ENCODE measurements at places on chromosomes 13 and 19.

DNA sequence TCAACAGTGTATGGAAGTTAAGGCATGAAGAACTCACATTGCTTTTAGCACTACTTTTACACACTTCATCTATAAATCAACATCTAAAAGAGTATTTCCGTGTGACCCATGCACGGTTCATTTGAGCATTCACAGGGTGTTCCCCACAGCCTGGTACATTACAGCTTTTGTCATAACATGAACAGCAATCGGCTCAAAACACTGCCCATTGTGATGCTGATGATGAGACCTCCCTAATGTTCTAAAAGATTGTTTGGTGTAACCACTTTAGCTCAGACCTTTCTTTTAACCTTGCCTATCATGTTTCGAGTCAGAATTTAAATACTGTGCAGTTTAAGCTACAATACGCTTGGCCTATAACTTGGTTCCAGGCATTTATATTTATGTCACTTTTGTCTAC lies 4.1 kb upstream of the KLF5 start:
- no peak for DNase-seq

DNA sequence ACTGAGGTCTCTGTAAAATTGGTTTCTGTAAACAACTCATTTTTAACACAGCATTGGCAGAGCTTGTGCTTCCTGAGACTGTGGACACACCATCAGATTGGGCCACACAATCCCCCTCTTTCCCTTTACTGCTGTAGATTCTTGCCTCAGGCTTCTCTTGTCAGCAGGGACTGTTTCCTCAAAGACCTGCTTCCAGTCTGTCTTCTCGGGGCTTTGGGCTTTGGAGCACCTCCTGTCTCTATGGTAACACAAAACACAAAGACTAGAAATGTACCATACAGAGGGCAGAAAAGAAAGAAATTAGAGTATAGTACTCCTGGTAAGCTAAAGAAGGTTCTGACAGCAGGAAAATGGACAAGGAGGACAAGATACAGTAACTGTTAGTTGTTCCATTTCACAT lies 484.5 kb downstream of the DIAPH3 start:
- no peak for DNase-seq

DNA sequence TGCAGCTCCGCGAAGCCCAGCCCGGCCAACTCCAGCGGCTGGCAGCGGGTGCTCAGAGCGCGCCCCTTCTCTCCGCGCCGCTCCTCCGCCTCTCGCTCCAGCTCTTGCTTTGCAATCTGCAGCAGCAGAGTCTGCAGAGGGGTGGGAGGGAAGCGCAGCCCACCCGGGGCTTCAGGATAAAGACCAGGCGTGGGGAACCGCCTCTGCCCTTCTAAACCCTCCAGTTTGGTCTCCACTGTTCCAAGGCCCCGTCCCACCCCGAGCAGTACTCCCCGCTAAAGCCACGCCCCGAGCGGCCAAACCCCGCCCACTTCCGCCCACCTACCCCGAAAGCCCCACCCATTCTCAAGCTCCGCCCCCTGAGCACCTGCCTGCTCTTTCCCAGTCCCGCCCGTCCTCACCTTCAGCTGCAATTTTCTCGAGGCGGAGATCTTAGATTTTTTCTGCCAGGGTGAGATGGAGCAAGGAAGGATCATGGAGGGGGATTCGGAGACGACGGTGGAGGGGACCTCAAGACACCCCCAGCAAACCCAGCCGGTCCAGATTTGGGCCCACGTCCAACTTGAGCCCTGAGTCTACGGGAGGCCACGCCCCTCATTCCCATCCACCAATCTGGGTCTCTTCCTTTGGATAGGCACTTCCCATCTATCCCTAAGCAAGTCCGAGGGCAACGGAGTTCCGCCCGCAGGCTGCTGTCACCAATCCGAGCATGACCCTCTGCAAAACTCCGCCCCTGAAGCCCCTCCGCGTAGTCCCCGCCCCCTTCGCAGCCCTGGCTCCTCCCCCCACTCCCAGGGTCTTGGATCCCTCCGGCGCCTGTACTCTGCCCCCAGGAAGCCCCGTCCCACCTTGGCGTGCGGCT lies 1.1 kb downstream of the TNNI3 start:
- no peak for DNase-seq

- DNase-seq = peak; percentile 67
Observed at GRCh38 chr19:19540715-19541515, 2.9 kb downstream of the CILP2 start.

- DNase-seq = no peak
Observed at GRCh38 chr13:113013878-113014751, 45.1 kb downstream of the MCF2L start.

DNA sequence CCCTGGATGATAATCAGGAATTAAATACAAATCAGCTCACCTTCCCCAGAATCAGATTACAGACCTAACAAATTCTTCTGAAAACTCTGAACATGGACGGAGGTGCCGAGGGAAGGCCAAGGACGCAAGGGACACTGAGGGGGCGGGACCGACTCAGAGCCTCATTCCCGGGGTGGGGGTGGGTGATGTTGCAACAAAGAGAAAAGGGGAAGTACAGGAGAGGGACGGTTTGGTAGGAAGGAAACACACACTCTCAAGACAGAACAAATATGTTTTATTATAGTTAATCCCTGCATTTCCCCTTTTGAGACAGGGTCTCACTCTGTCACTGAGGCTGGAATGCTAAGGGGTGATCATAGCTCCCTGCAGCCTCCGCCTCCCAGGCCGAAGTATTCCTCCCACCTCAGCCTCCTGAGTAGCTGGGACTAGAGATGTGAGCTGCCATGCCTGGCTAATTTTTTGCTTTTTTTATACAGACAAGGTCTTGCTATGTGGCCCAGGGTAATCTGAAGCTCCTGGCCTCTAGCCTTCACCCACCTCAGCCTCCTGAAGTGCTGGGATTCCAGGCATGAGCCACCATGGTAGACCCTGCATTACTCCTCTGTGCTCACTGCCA lies 786 bp upstream of the LILRA2 start:
- no peak for DNase-seq

GRCh38 chr19:12786952-12787351 lies 4.3 kb upstream of the JUNB start:
- no peak for DNase-seq

DNA sequence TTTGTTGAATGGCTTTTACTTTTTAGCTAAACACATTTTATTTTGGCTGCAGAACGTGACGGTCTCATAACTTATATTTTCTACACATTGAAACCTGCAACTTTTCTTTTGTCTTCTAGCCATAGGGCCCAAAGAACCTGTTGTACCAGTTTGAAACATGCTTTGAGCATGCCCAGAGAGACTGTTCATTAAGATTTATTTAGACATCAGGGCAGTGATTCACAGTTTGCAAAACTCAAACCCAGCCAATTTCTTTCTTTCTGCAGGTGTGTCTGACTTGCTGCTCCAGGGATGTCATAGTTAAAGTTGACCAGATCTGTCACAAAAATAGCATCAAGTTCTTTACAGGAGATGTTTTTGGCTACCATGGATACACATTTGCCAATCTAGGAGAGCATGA lies 22.0 kb downstream of the SAE1 start:
- no peak for DNase-seq

GRCh38 chr19:10796653-10797052 lies 39.4 kb downstream of the TMED1 start:
- DNase-seq = no peak

- no peak for DNase-seq
Observed at GRCh38 chr13:19179916-19180315, 1.7 kb downstream of the TUBA3C start.

DNA sequence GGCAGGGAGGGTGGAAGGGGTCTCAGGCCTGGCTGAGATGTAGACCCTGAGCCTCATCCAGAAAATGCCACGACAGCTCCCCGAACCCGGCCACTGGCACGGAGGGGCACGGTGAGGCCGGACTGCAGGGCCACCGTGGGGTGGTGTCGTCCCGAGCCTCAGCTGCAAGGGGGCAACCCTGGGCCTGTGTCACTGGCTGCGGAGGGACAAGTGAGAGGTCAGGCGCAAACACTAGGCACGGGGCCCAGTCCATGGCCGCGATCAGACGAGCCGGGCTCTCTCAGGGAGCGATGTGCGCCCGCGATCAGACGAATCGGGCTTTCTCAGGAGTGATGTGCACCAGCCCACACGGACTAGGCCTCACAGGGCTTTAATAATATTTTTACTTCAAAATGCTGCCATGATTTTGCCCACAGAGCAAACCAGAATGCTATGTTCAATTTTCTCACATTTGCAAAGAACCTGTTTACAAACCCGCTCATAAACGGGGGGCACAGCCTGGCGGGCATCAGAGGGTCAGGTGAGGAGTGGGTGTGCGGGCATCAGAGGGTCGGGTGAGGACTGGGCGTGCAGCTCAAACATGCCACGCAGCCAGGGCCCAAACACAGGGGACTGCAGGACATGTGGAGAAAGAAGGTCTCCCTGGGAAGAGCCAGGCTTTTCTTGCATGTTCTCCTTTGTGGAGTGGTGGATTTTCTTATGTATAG lies 42.6 kb upstream of the C13orf46 start:
- DNase-seq = no peak

GRCh38 chr13:113630804-113631203 lies 27.2 kb downstream of the ATP4B start:
- no peak for DNase-seq

DNA sequence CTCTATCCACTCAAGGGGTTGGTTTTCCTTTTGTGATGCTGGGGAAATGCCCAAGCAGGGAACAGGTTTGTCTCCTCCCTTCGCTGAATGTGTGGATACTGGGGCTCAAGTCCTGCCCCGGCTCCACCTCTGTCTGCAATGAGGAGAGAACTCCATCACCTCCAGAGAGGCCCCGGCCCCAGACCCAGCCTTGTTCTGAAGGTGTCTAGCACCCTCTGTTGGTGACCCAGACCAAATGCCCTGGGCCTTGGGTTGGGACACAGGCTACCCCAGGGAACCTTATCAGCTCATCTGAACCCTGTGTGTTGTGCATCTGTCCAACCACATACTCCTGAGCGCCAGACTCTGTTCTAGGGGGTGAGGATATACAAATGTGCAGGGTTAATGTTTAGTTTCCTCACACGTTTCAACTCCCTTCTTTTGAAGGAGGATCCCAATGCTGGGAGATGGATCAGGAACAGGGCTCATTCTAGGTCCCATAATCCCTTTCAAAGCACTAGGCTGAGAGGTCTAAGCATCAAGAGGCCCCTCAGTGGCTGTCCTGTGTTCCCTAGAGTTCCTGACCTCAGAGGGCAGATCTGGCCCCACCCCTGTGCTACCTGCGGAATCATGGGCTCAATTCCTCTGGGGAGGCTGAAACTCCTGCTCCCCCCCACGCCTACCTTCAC lies 112.5 kb upstream of the SLC7A1 start:
- peak; percentile 31 for DNase-seq

- DNase-seq = no peak
Observed at GRCh38 chr13:109840201-109840892, 54.0 kb upstream of the IRS2 start.

DNA sequence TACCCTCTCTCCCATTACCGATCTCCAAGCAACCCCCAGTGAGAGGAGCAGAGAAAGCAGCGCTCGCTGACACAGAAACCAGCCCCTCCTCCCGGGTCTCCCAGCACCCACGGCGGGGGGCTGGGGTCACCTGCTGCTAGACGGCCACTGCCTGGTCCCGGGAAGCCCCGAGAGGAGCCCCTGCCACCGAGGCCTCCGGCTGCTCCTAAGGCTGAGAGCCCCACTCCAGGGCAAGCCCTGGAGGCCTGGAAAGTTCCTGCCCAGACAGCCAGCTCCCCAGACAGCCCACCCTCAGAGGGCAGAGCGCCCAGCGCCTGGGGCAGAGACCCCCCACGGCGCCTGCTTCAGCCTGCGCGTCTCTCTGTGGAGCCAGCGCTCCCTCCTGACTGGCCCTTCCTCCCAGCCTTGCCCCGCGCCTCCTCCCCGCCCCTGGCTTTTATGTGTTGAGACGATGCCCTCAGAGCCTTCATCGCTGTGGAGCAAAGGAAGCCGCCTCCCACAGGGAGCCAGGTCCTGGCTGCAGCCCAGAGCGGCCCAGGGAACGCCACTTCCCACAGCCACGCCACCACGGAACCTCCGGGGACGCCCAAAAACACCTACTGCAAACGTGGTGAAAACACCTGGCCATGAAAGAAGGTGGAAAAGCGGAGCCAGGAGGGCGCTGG lies 51.1 kb downstream of the MLLT1 start:
- no peak for DNase-seq

GRCh38 chr13:89217813-89218212 lies 1546.6 kb downstream of the SLITRK5 start:
- DNase-seq = no peak

- DNase-seq = no peak
Observed at GRCh38 chr13:78201411-78201810, 282.8 kb upstream of the EDNRB start.

DNA sequence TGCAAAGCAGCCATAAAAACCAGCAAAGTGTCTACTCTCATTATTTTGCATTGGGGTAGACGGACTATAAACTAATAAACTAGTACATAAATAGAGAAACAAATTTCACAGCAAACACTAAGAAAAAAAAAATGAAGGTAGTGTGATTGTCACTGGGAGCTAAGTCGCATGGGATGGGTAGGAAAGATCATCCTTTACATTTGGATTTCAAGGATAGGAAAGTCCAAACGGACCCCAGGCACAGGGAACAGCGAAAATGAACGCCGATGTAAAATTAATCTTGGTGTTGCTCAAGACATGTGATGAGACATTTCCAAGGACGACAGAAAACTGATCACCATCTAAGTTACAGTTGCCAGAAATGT lies 690 bp upstream of the SGTA start:
- DNase-seq = no peak

- DNase-seq = no peak
Observed at GRCh38 chr13:102907016-102907756, 61.4 kb downstream of the ERCC5 start.

- no peak for DNase-seq
Observed at GRCh38 chr13:48892053-48892687, 83.5 kb upstream of the FNDC3A start.

GRCh38 chr19:52020506-52020905 lies 7.7 kb downstream of the ZNF614 start:
- DNase-seq = no peak

DNA sequence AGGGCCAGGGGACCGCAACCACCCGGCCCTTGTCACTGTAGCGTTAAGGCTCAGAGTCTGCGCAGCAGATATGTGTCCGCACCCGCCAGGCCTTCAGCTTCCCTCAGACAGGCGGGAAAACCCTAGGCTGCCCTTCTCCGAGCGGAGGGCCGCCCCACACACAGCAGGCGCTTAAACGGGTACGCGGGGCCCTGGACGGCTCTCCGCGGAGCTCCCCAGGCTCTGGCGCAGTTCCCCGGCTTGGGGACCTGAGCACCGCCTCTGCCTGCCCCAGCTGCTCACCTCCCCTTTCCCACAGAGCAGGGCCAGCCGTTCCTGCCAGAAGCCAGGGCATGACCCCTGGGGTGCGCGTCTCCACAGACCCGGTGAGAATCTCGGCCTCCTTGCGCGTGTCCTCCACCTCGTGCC lies 593 bp downstream of the ZNF135 start:
- DNase-seq = no peak

GRCh38 chr13:89315287-89315686 lies 1644.1 kb downstream of the SLITRK5 start:
- DNase-seq = no peak
